ENCODE measurements at places on chromosomes 6 and 20.

- no peak for DNase-seq
These were observed 69.8 kb upstream of the FAM184A start for GRCh38 chr6:119148098-119148824.

- DNase-seq, result no peak
These were observed 29.1 kb upstream of the SCRT2 start for GRCh38 chr20:704726-705125.

DNA sequence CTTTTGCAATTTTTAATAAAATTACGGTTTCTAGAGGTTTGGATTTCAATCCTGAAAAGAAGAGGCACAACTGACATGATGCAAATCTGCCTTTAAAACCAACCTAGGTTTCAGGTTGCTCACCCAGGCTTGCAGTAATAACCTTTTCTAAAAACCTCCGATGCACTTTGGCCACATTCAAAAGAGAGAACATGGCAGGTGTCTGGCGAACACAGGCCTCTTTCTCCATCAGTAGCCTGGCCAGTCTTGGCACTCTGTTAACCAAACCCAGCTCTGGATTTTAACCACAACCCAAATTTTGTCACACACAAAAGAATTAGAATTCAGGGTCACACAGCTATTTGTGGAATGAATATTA lies 55.8 kb upstream of the MAFB start:
- no peak for DNase-seq

DNA sequence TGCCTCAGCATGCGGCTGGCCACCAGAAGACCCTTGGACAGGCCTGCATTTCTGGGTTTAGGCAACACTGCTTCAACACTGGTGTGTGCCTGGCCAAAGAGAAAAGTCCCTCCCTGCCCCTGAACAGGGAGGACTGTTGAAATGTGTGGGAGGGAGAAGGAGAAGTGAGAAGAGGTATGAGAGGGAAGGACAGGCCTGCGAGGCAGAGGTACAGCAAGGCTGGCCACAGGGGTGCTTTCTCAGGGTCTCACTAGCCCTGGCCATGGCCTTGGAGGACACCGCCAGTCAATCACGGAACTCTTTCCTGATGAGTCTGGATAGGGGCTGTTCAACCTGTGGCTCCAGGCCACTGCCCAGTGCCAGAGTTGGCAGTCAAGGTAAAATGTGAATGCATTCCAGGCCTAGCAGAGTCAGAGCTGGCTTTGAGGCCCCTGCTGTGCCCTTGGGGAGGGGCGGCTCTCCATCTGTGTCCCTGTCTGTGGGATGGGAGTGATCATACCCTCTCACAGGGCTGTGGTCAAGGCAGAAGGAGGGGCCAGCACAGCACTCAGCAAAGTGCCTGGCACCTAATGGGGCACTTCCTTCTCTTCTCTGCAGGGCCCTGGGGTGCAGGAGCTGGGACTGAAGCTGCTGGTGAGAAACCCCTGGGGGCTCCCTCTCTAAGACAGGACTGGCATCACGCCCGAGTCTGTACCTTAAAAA lies 43.2 kb upstream of the CDH22 start:
- no peak for DNase-seq

GRCh38 chr20:23666698-23667097 lies 22.1 kb downstream of the CST4 start:
- no peak for DNase-seq

- no peak for DNase-seq
These were observed 62.6 kb downstream of the FAM50B start for GRCh38 chr6:3911614-3912336.

GRCh38 chr20:49612127-49612738 lies 44.3 kb upstream of the PTGIS start:
- no peak for DNase-seq

DNA sequence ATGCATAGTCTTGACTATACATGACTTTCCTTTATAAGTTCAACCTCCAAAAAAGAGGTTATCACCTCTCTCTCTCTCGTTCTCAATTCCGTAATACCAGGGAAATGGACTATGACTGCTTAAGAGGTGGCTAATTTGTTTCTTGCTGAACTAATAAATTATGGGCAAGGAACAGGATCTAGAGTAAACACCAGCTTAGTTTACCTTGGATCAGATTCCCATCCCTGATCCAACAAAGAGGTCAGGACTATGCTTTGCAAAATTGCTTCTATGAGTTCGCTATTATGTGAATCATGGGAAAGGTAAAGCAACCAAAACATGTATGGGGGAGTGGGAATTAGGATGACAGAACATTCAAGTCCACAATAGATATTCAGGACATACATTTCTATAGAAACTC lies 630.7 kb downstream of the HACE1 start:
- no peak for DNase-seq

- DNase-seq, result no peak
These were observed 76.6 kb upstream of the PTPRK start for GRCh38 chr6:128597004-128597403.

GRCh38 chr6:47919875-47920274 lies 138.0 kb downstream of the OPN5 start:
- no peak for DNase-seq

DNA sequence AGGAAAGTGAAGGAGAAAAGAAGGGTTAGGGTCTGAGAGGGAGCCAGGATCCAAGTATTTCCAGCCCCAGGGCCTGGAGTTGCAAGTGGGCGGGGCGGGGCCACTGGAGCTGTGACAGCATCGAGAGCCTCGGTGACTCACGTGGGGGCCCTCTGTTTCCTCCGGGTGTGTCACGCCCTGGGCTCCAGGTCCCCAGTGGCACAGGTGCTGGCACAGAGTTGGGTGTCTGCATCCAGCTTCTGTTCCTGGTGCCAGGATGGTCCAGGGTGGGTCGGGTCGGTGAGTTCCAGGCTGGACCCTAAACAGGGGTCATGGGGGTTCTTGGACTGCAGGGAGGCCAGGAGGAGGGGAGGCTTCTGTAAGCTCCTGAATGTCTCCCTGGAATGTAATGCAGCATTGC lies 16.7 kb downstream of the RAET1L start:
- no peak for DNase-seq

- DNase-seq, result no peak
These were observed 703.7 kb downstream of the MAFB start for GRCh38 chr20:39985271-39985827.

- DNase-seq, result no peak
These were observed 15.0 kb downstream of the CALHM6 start for GRCh38 chr6:116476002-116476678.

- no peak for DNase-seq
These were observed 44.6 kb downstream of the STXBP5 start for GRCh38 chr6:147248859-147249258.

GRCh38 chr6:168326294-168327261 lies 7.0 kb upstream of the DACT2 start:
- no peak for DNase-seq

GRCh38 chr6:49072146-49072545 lies 390.9 kb downstream of the MMUT start:
- no peak for DNase-seq

DNA sequence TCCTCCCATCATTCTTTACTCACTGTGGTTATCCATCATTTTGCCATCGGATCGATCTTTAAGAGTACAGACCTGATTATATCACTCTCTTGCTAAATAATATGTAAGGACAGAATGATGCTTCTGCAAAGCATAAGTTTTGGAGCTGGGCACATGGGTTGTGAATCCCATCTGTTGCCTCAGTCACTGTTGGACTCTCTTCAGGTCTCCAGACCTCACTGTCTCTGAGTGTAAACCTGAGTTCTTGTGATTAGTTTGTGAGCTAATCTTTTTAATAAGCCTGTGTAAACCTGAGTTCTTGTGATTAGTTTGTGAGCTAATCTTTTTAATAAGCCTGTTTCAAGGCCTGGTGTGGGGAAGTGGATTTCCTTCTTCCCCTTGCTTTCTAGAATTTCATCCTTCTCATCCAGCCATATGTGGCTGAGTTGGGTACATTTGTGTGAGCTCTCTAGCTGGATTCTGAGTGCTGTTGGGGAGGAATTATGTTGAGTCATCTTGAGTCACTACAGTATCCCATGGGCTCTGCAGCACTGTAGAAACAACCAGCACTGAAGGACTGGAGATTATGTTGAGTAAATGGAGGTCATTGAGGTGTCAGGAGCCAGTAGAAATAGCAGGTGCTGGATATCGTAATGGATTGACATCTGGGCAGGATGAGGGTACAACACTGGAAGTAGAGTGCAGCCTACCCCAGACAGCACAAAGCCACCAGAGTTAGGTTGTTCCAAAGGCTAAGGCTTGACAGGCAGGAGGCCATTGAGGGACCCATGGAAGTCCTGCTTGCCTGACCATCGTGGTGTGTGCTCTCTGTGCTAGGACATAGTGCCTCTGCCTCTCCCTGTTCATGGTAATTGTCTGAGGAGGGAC lies 52.4 kb downstream of the SCAND1 start:
- no peak for DNase-seq

DNA sequence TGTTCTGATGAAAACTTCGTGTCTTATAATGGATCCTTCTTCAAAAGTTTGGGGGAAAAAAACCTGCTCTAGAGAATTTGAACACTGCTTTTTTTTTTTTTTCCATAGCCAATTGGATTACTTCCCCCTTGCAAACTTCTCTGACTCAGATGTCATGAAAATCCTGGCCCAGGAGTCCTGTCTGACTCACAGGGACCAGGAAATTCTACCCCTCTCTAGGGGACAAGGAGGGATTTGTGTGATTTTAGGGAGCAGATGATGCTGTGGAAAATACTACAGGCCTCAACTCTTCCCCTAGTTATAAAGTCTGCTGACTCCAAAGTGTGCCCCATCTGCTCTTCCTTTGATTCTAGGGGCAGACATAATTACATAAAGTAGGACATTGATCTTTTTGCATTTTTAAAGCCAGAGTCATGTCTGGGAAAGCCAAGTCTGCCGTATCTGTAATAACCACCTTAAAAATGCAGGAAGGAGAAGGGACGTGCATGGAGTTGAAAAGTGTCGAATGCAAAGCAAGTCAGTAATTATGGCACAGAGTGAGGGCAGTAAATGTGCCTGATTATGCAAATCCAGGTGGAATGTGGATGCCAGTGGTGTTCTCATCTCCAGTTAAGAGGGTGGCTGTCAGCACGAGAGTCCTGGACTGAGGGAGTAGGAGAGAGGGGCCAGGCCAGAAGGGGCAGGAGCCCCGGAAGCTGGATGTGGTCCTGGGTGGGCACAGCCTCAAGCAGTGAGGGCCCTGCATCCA lies 144.3 kb upstream of the SULF2 start:
- no peak for DNase-seq

- no peak for DNase-seq
These were observed 6.7 kb upstream of the C2 start for GRCh38 chr6:31920811-31921210.

DNA sequence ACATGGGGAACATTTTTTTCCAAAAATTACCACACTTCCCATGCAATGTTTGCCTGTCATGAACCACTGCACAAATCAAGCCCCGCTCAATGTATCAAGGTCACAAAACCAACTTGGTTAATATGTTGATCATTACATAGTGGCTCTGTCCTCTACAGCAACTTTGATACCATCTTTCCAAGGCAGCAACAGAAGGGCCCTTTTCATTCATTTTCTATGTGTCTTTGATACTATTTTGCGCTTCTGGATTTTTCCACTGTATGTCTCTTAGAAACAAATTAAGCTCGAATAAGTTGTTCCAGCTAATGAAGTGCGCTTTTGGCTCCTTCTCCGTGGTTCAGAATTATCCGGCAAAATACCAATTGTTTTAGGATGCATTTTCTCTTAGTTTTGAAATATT lies 1.5 kb downstream of the ZHX3 start:
- DNase-seq, result no peak

- DNase-seq, result no peak
These were observed 30.9 kb downstream of the SLC2A12 start for GRCh38 chr6:134021396-134022122.

DNA sequence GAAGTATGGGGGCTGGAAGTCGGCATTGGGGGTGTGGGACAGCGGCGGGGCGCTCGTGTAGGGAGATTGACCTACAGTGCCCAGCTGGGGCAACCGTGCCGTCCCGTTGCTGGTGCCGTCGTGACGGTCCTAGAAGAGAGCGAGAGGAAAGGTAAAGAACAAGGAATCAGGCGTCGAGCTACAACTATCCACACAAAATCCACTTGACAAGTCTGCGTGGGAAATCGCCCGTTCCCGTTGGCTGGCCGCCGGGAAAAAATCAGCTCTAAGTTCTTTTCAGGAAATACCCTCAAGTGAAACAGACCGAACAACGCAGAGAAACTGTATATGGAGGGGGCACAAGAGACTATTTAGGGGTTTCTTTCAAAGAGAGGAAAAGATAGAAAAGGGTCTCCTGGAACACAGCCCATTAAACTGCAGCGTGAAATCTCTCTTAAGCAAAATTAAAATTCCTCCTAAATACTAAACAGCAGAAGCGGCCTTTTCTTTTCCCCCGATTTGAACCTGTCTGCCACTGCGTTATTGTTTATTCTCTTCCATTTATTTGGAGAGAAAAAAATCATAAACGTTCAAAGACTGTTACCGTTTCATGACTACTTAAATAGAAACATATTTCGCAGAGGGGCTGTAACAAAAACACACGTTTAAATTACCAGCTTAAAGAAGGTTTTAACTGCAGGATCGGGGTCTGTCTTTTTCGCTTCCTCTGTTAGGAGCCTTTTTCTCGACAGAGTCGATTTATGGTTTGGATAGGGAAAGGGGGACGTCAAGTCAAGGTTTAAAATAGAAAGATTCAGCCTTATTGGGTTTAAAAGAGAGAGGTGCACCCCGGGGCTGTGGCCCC lies 4.4 kb downstream of the TFAP2A start:
- no peak for DNase-seq

GRCh38 chr20:38825901-38826625 lies 20.6 kb downstream of the PPP1R16B start:
- no peak for DNase-seq

DNA sequence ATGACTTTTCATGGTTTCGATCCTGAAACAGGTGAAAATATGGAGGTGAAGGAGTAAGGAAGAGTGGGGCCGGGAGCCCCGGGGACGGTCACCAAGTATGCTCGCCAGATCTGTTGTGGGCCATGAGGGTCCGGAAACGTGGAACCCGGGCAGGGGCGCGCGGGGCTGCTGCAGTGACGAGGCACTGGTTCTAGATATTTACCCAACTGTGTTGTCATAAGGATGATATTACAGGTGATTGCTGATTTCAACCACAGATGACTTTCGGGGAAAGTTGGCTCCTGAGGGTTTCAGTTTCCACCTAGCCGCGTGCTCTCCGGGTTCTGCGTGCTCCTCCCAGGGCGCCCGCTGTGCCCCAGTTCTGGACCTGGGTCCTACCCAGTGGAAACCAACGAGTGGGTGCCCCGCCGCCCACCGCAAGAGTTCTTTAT lies 12.2 kb downstream of the RAET1G start:
- DNase-seq, result no peak

GRCh38 chr6:79694623-79695343 lies 63.7 kb downstream of the SH3BGRL2 start:
- DNase-seq, result no peak

GRCh38 chr6:103908898-103909297 lies 950.8 kb downstream of the HACE1 start:
- DNase-seq, result no peak

DNA sequence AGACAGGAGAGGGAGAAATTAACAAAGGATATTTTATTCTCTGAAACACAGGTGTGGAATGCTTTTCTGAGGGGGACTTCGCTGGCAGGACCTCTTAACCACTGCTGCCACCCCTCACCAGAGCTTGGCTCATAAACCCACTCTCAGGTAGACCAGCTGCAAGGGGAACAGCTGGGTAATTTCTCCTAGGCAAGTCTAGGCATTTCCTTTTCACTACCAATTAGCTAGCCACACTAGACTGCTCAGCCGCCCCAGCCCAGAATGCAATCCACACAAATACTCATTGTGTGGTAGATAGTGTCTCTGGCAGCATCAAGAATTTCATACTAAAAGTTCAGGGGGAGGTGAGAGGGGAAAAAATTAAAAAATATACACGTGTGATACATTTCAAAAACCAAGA lies 267.6 kb upstream of the ID4 start:
- DNase-seq, result no peak

All from esophagus squamous epithelium (tissue), 5 donors.